Smooth muscle cell of trachea (primary cell): ENCODE measurements at places on chromosomes 11 and 22. TPM values are rescaled to one million over a fixed set of nuclear protein-coding genes. Genes with fewer than 3 reads are reported as not detected.

C11orf71 gene
- 2.0 and 4.1 TPM in 2 replicates for total RNA-seq

PRRG4 gene
- total RNA-seq: under 0.01 and 0.15 TPM in 2 replicates

VPREB1 gene
- total RNA-seq: not detected in 2 replicates

UBQLNL gene
- total RNA-seq: 0.15 and 0.17 TPM in 2 replicates

HBG1 gene
- total RNA-seq: not detected in 2 replicates

TRIM49D1 gene
- not detected in 2 replicates for total RNA-seq

KIRREL3 gene
- 1.6 and 5.1 TPM in 2 replicates for total RNA-seq

RIMBP3B gene
- 0.17 TPM in 1 of 2 replicates, not detected in the other for total RNA-seq

BAIAP2L2 gene
- total RNA-seq: 1.3 and 2.6 TPM in 2 replicates

UCP3 gene
- total RNA-seq: 0.33 and 1.5 TPM in 2 replicates

RIC3 gene
- total RNA-seq: not detected in 2 replicates

ADAMTS15 gene
- total RNA-seq: 35.8 and 46.6 TPM in 2 replicates

SYT12 gene
- 0.33 TPM in 1 of 2 replicates, not detected in the other for total RNA-seq

TRIM22 gene
- total RNA-seq: 119 and 179 TPM in 2 replicates

MIOX gene
- 0.15 TPM in 1 of 2 replicates, not detected in the other for total RNA-seq

LINC01488 gene
- total RNA-seq: not detected in 2 replicates

KCNK7 gene
- total RNA-seq: 0.29 and 0.50 TPM in 2 replicates

GAL3ST1 gene
- 0.15 and 0.17 TPM in 2 replicates for total RNA-seq

VSIG2 gene
- 0.33 TPM in 1 of 2 replicates, not detected in the other for total RNA-seq

TRIM5 gene
- total RNA-seq: 40.5 and 42.0 TPM in 2 replicates

MOGAT2 gene
- not detected in 2 replicates for total RNA-seq

RFPL3 gene
- not detected in 2 replicates for total RNA-seq

RFPL1 gene
- not detected in 2 replicates for total RNA-seq

CYTH4 gene
- total RNA-seq: 0.29 and 0.83 TPM in 2 replicates

KLHL35 gene
- total RNA-seq: 2.5 and 3.3 TPM in 2 replicates

IL17REL gene
- under 0.01 TPM in 2 replicates for total RNA-seq

FGF19 gene
- total RNA-seq: not detected in 2 replicates

TCN1 gene
- total RNA-seq: not detected in 2 replicates

SMIM38 gene
- total RNA-seq: under 0.01 and 1.7 TPM in 2 replicates

CTSW gene
- not detected in 2 replicates for total RNA-seq

PRDM10 gene
- total RNA-seq: 4.8 and 5.8 TPM in 2 replicates

KDM4E gene
- total RNA-seq: not detected in 2 replicates

OR2AG2 gene
- total RNA-seq: 0.15 and 0.33 TPM in 2 replicates

MRGPRX4 gene
- not detected in 2 replicates for total RNA-seq

ACRV1 gene
- under 0.01 and 0.15 TPM in 2 replicates for total RNA-seq
